ENCODE measurements at places on chromosomes 6 and 20. TPM values are rescaled to one million over a fixed set of nuclear protein-coding genes. Genes with fewer than 3 reads are reported as not detected.

Gene SMPDL3A
- 5.3 TPM for total RNA-seq

GRCh38 chr6:26333476-26334297, 31.3 kb upstream of the BTN3A2 start:
- no peak for DNase-seq

GRCh38 chr6:111844376-111844775, 28.9 kb downstream of the FYN start:
- no peak for DNase-seq

- DNase-seq = no peak
Observed at GRCh38 chr20:33651562-33652048, 10.5 kb upstream of the C20orf144 start.

Gene C20orf144
- total RNA-seq = under 0.01 TPM

DNA sequence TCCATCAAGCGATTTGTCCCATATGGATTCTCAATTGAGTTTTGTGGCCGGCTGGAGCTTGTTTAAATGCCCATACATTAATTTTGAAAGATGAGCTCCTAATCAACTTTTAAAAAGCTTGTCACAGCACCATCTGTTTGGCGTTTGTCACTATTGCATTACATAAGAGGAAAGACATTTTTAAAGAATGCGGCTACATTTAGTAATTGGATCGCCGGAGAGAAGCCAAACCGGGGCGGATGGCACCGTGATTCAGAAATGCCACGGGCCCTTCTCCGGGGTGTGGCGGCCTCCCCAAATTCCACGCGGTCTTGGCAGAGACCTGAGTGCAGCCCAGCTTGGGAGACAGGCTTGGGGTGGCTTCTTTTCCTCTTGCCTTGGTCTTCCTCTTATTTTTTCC, 67.7 kb upstream of the ZNFX1 start:
- DNase-seq = no peak

Gene MCHR2
- not detected for total RNA-seq

- peak; percentile 65 for DNase-seq
Observed at GRCh38 chr6:1436334-1437306, 47.2 kb downstream of the FOXF2 start.

DNA sequence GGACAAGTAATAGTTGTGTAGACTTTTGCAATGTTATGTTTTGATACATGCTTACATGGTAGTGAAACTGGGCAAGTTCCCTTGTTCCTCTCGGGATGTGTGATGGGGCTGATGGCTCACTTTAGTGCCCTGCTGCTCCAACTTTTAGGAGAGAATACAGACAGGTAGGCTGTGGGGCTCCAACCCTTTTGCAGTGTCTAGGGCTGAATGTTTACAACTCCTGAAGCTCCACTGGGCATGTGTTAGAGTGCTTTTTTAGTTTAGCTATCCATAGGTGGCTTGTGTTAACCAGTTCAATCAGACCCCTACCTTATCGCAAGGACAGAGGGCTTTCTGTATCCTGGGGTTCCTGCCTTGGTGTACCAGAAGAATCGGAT, 33.8 kb downstream of the SERPINB6 start:
- no peak for DNase-seq

DNA sequence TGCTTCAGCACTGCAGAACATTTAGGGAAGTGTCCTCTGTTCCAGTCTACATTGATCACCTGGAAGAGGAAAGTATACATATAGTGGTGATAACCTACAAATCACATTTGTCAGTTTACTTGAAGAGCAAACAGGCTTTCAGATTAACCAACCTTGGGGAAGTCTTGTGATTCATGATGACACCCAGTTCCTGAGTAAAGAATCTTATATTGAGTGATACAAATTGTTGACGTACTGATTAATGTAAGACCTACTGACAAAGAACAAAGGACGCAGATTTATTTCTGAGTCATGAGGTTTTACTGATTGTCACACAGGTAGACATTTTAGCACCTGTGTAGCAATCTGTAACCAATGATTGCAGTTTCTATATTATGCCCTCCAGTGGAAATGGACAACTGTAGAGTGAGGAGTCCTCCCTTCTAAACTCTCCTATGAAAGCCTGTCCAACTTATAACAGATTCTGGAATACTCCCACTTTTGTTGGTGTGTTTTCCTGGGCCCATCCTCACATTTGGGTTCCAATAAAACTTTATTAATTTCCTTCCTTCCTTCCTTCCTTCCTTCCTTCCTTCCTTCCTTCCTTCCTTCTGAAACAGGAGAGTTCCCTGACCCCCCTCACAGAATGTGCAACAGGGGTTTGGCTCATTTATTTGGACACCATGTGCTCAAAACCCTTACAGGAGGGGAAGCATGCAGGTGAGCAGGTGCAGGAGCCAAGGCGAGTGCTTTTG, 113.5 kb downstream of the SLC35B3 start:
- no peak for DNase-seq

Gene MAN1A1
- total RNA-seq = 43.6 TPM

DNA sequence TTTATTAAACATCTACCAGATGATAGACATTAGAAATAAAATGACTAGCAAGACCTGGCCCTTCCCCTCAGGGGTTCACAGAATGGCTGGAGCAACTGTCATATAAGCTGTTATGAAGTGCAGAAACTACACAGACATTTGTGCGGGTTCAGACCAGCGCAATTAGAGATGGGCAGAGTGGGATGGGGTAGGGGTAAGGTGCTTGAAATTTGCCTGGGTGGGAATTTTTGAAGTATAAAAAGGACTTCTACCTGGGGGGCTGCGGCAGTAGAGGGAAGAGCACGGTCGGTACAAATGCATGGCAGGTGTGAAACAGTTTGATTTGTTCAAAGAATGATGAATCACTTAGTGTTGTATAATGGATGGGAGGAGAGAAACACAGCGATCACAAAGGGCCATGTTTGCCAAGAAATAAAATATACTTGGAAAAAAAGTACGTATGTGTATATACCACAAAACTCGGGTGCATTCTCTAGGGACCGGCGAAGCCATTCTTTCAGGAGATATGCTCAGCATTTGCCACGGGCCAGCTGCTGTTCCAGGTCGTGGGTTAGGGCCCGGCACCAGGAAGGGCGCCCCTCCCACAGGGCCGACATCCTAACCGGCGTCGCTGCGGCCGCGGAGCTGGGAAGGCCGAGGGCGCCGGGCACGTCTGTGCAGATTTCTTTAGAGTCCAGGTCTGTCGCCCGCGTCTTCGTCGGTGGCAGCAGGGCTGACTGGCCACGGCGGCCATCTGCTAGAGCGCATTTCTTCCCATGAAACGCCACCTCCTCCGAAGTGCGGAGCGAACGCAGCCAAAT, 809 bp upstream of the NOL7 start:
- peak; percentile 61 for DNase-seq

DNA sequence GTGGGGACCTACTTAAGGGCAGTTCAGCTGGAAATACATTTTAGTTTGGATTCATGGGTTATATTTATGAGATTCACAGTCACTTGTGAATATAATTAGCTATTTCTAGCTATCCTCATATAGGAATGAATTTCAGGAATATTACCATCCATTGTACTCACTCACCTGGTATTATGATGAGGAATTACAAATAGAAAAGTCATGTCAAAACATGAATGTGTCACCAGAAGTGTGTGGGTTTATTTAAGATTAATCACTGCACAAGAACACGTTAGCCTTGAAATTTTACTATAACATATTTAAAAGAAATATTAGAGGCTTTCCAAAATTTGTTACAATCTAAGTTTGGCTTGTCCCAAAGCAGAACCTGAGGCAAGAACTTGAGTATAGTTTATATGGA, 510.5 kb downstream of the PHF3 start:
- DNase-seq = no peak

Measured in dermis microvascular lymphatic vessel endothelial cell (primary cell).